CD14-positive monocyte (primary cell): ENCODE measurements at places on chromosomes 2 and 18. TPM values are rescaled to one million over a fixed set of nuclear protein-coding genes. Genes with fewer than 3 reads are reported as not detected.

The FLACC1 gene
- not detected for polyA plus RNA-seq

DNA sequence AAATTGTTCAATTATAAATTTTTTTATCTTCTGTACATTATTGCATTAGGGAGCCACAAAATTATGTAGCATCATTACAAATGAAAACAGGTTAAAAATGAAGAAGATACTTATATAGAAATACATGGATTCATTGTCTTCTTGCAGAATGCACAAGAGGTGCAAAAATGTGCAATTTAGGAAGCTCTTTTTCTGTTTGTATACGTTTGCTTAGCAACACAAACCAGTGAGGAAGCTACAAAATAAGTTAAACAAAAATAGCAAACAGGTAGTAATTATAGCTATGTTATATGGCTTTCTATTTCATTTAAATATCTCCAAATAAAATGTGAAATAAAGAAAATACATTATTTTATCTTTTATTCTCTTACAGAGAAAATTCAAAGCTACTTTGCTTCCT, 177.6 kb upstream of the SESTD1 start:
- no peak overlapping the region for H3K4me3 ChIP-seq
- DNase-seq = no peak
- no peak overlapping the region for H3K27ac ChIP-seq

DNA sequence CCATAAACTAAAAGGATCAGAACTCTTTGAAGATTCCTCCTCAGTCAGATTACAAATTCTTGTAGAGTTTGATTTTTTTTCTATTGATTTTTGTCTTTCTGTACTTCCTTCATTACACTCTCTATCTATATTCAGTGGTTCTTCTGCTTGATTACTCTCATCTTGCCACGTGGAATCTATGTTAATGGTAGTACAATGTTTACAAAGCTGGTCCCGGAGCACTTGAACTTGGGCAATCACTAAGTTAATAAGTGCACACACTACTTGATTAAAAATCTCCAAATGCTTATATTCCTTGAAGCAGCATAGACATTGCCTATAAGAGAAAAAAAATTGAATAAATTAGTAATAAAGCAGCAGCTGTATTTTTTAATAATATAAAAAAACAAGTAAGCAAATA, 65.1 kb downstream of the USP34 start:
- no peaks in the 10 kb centered on the region for H3K27me3 ChIP-seq
- DNase-seq = no peak
- no peaks in the 10 kb centered on the region for H3K4me1 ChIP-seq
- no peak overlapping the region for H3K4me3 ChIP-seq

The CPS1 gene
- polyA plus RNA-seq = not detected in 2 replicates

The RAB6D gene
- not detected for polyA plus RNA-seq

GRCh38 chr2:138621139-138621538, 119.6 kb downstream of the SPOPL start:
- no peak overlapping the region for H3K27ac ChIP-seq
- no peaks in the 10 kb centered on the region for H3K4me1 ChIP-seq
- H3K27me3 ChIP-seq = no peaks in the 10 kb centered on the region
- H3K36me3 ChIP-seq = no peaks in the 10 kb centered on the region
- no peak for DNase-seq

DNA sequence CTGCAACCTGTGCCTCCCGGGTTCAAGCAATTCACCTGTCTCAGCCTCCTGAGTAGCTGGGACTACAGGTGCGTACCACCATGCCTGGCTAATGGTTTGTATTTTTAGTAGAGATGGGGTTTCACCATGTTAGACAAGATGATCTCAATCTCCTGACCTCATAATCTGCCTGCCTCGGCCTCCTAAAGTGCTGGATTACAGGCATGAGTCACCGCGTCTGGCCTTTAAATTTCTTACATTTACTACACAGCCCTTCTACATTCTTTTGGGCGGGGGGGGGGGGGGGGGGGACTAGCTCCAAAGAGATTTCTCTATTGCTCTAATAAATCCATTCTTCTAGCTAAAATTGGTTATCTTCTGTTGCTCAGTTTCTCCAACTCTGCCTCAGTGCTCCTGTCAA, 964.9 kb upstream of the ACVR2A start:
- H3K27me3 ChIP-seq = no peaks in the 10 kb centered on the region
- H3K27ac ChIP-seq = no peak overlapping the region
- DNase-seq = no peak
- no peak overlapping the region for H3K4me3 ChIP-seq
- no peaks in the 10 kb centered on the region for H3K36me3 ChIP-seq

DNA sequence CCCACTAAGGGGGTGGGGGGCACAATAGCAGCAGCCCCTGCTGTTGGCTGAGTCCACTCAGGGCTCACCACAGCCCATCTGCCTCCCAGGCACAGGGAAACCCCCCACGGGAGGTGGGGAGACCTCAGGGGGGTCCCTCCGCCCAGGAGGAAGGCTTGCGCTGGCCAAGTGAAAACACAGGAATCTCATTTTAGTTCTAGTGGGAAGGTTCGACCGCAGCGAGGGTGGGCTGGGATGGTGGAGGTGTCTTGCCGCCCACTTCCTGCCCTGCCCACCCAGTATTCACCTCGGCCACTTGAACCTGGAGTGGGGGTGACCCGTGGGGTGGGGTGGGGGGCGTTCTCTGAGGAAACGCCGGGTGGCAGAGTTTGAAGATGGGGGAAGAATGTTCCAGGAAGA, 6.9 kb upstream of the BOK start:
- no peaks in the 10 kb centered on the region for H3K4me1 ChIP-seq
- no peaks in the 10 kb centered on the region for H3K36me3 ChIP-seq

DNA sequence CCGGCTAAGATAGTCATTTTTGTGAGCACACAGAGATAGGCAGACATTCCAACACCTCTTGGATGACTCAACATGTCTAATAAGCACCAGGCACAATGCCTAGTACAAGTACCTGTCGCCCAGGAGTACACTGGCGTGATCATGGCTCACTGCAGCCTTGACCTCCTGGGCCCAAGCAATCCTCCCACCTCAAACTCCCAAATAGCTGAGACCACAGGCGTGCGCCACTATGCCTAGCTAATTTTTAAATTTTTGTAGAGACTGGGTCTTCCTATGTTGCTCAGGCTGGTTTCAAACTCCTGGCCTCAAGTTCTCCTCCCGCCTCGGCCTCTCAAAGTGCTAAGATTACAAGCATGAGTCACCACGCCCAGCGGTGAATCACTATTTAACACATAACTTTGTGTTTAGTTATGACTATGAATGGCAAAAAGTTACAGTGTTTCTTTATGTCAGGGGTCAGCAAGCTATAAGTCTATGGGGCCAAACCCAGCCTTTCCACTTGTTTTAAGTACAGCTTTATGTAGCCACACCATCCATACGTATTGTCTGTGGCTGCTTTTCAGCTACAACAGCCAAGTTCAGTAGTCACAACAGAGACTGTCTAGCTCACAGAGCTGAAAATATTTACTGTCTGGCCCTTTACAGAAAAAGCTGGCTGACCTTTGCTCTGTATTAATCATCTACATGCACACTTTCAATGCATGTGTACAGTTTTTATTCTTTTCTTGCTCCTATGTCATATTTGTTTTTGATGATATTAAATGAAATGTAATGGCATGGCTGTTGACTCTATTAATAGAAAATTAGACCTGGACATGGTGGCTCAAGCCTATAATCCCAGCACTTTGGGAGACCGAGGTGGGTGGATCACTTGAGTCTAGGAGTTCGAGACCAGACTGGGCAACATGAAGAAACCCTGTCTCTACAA, 18.7 kb downstream of the ORC2 start:
- no peak overlapping the region for H3K27ac ChIP-seq
- H3K36me3 ChIP-seq = peaks cover 74% of the 10 kb centered on the region
- DNase-seq = no peak
- no peaks in the 10 kb centered on the region for H3K27me3 ChIP-seq
